ENCODE measurements at places on chromosomes 3 and 15.

GRCh38 chr3:141380279-141380678 lies 12.0 kb downstream of the ZBTB38 start:
- DNase-seq: no peak

DNA sequence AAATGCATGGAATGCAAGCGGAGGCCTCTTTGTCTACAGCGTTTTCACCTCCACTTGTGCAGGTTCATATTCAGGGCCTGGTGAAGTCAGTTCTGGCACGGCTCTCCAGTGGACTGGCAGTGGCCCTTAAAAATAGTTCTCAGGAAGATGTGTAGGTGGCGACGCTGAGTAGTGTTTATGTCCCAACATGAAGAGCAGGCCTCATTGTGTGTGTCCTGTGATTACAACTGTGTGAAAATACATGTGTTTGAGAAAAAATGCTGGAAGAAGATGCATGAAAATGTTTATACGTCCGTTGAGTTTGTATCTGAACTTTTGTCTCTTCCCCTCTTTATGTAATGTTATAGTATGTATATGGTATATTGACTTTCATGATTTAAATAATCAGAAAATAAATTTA lies 7.2 kb downstream of the LIPC start:
- no peak for DNase-seq

DNA sequence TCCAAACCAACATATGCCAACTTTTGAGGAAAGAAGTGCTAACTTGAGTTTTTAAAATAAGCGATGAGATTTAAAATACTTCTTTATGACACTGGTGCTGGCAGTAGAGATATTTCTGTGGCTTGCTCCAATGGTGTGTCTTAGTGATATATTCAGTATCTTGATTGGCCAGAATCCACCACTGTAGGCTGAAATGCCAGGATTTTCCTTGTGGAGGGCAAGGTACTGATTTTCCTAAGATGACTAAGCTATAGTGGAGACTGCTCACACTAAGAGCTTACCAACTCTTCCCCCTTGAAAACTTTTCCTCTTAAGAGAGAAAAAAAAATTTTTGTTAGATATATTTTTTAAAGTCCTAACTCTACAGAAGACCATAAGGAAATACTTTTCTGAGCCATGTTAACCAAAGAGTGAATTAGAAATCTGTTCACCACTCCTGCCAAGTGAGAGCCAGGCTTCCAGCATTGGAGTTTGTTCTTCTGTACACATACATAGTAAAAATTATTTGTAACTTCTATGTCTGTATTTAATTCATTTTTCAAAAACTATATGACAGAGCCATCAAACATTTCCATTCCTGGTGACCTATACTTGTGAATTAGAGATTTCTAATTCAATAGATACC lies 109.1 kb downstream of the PPP2R3A start:
- no peak for DNase-seq

- no peak for DNase-seq
Observed at GRCh38 chr3:102497571-102497970, 62.8 kb downstream of the ZPLD1 start.

GRCh38 chr15:63655683-63656372 lies 58.6 kb downstream of the FBXL22 start:
- DNase-seq: no peak

DNA sequence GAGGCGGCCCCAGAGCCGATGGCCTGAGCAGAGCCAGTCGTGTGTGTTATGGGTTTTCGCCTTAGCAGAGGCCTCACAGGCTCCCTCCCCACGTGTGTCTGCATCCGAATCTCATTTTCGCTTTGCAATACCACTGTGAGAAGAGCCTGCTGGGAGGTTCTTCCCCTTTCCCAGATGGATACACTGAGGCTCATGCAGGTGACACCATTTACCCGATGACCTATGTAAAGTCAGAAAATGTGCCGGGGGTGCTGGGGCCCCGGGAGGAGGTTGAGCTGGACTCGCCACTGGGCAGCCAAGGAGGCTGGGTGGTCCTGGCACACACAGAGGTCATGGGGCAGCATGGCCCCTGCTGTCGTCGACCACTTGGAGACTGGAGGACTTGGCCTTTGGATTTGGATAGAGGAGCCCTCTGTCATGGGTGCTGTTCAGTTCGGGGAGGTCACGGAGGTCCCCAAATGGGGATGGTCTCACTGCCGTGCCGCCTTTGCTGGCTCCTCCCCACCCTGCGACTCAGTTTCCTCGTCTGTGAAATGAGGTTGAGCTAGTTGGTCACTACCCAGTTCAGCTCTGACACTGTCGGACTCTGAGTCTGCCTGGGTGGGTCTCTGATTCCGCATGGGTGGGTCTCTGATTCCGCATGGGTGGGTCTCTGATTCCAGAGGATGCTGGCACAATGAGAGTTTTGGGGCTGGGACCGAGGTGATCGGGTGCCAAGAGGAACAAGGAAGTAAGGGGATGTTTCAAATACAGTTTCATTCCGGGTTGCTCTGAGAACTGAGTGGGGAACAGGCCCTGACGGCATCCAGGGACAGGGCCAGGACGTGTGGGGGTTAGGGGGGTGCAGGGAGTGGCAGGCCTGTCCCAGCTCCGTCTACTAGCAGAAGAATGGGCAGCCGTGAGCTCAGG lies 23.2 kb upstream of the MUC4 start:
- DNase-seq: no peak

- DNase-seq: no peak
Observed at GRCh38 chr3:34066328-34066727, 267.9 kb downstream of the PDCD6IP start.

DNA sequence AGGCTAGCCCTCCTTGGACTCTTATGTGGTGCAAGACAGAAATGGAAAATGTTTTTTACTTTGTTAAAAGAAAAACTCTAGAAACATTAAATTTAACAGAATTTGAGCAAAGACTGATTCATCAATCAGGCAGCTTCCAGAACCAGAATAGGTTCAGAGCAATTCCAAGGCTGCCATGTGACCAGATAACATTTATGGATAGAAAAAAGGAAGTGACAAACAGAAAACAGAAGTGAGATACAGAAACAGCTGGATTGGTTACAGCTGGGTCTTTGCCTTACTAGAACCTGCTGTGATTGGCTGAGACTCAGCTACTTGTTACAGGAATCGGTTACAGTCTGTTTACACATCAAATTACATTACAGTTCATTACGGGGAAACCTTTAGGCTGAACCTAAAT lies 22.5 kb upstream of the OTOL1 start:
- no peak for DNase-seq

- DNase-seq: no peak
Observed at GRCh38 chr15:99402014-99402729, 150.9 kb downstream of the LRRC28 start.

GRCh38 chr15:41024131-41024530 lies 70.9 kb downstream of the CHAC1 start:
- DNase-seq: no peak

DNA sequence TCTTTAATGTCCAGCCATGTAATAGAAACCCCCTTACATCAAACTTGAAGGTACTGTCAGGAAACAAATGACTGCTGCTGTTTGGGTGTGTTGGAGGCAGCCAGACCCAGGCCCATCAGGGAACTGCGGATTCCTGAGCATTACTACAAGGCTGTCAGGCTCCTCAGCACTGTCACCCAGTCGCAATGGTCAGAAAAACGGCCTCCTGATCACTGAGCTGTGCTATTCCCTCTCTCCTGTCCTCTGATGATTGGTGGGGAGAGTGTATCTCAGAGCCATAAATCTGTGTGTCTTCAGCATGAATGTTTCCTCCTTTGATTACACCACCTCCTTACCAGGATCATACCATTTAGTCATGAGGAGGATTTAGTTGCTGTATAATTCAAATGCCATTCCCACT lies 135.2 kb upstream of the GADL1 start:
- DNase-seq: no peak

DNA sequence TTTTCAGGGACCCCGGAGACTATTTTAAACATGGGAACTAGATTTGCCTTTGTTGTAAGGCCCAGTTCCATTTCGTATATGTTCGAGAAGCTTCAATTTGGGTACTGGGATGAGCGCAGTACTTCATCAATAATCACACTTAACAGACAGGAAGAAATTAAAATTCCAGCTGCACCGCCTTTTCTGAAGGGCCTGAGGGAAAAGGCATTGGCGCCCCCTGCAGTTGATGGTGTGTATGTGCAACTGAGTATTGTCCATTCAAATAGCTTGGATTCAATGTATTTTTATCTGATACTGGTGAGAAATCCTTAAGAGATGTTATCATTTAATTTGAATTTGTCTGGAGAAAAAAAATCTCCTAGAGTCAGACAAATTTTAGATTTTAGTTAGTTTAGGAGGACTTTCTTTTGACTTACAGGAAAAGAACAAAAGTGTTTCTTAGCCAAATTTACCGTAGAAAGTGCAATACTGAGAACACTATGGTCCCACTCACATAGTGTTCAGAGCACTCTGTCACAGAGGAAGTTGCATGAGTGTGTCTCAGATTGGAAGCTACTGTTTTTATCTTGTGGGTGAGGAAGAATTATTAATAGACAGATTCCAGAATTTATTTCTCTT lies 5.4 kb upstream of the ALDH1A2 start:
- no peak for DNase-seq

DNA sequence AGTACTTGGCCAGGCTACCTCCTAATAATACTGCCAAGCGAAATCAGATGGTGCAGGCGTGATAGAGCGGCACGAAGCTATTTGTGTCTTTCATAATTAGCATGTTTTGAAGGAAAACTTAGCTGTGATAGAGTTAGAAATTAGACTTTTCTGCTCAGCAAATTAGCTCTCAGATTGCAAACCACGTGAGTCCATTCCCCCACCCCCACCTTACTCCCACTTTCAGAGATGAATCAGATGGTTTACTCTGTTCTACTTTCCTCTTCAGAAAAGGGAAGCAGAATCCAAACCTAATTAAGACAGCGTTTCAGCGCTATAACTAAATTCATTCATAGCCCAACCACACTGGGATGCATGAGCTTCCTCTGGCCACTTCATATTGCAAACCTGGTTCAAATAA lies 214.6 kb downstream of the SLCO3A1 start:
- no peak for DNase-seq

DNA sequence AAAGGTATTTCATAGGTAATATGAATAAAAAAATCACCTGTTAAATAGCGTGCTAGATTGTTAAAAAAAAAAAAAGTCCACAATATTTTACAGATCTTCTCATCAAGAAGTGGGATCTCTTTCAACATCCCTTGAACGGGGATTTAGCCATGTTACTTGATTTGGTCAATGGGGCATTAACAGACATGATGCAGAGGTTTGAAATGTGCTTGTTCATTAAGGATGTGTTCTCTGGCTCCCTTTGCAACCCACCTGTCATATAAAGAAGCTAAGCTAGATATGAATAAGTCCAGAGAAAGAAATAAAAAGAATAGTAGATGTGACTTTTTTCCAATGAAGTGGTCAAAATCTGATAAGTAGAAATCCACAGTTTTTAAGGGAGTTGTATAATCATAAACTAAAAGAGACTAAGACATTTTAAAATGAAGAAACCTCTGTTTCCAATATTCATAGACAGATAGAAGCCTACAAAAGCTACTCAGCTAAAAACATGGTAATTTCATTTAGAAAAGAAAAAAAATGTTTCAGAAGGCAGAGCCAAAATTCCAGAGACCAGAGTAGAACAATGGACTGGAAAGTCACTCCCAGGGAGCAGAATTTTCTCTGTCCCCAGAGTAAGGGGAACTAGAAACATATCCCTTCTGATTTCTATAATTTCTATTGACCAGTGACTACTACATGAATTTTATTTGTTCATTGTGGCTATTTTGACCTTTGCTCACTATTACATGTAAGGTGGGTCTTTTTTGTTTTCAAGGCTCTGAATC lies 79.2 kb downstream of the PLSCR2 start:
- DNase-seq: no peak

DNA sequence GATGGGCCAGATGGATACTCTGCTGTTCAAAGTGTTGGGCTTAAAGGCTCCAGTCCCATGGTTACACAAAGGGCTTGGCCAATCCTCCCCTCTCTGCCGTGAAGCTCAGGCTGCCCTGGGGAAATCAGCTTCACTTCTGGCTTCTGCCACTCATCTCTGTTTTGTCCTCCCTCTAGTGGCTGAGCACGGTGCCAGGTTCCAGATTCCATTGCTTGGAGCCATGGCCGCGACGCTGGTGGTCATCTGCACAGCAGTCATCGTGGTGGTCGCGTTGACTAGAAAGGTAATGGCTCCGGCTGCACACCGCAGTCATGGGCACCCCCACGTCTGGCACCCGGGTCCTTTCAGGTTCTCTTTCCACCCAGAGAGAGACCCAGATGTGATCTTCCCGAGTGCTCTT lies 5.6 kb downstream of the TIGIT start:
- DNase-seq: peak; percentile 39

- DNase-seq: no peak
Observed at GRCh38 chr15:39279311-39279710, 301.6 kb upstream of the THBS1 start.

DNA sequence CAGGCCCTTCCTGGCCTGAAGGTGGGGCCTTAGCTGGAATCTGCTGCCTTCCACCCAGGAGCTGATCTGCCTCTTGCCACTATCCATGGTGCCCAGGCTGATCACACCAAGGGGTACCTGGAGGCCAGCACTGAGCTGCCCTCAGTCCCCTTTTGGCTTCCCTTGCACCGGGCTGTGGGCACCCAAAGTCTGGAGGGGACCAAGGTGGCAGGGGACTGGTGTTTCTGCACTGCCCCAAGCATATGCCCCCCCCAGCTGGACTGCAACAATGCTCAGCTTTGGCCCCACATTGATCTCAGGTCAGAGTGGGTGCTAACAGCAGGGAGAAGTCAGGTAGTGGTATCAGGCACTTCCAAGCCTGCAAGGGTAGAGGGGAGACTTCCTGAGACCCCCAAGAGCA lies 902.6 kb upstream of the EPHA6 start:
- no peak for DNase-seq

DNA sequence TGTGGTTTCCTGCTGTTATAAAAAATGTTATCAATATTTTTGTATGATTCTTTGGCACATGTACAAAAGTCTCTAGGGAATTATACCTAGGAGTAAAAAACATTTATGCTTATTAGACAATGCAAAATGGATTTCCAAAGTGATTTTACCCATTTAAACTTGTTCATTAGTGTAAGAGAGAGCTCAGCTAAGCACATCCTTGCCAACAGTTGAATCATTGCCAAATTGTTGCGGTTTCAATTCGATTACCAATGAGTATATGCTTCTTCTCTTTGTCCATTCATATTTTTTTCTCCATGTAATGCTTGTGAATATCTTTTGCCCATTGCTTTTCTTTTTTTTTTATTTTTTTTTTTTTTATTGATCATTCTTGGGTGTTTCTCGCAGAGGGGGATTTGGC lies 17.2 kb downstream of the CASR start:
- DNase-seq: no peak

DNA sequence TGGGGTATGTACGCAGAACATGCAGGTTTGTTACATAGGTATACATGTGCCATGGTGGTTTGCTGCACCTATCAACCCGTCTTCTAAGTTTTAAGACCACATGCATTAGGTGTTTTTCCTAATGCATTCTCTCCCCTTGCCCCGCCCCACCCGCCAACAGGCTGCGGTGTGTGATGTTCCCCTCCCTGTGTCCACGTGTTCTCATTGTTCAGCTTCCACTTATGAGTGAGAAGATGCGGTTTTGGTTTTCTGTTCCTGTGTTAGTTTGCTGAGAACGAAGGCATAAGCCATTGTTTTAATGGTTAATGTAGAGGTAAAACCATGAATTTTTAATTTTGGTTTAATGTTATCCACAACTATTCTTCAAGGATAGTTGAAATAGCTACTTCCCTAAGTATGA lies 346.8 kb upstream of the EPHA6 start:
- DNase-seq: no peak

- DNase-seq: no peak
Observed at GRCh38 chr15:48981941-48982340, 18.2 kb upstream of the SHC4 start.
